Esophagus muscularis mucosa (tissue), 4 donors: ENCODE measurements at places on chromosomes 3 and 15. TPM values are rescaled to one million over a fixed set of nuclear protein-coding genes. Genes with fewer than 3 reads are reported as not detected.

Gene SLC12A1
- total RNA-seq, result not detected

DNA sequence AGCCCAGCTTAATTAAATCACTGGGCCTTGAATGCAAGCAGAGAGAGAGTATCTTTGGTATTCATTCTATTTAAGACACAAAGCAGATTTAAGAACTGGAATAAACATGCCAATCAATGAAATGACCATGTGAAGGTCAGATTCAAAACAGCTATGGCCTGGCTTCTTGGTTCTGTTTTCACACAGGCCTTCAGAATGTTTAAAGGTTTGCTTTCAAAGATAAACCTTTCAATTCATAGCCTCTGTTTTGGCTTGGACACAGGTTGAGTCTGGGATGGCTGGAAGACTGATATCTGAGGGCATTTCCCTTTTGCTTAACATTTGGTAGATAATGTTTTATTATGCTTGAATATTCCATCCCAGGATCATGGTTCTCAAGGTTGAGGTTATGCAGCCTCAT lies 244.4 kb upstream of the KBTBD8 start:
- DNase-seq, result no peak

DNA sequence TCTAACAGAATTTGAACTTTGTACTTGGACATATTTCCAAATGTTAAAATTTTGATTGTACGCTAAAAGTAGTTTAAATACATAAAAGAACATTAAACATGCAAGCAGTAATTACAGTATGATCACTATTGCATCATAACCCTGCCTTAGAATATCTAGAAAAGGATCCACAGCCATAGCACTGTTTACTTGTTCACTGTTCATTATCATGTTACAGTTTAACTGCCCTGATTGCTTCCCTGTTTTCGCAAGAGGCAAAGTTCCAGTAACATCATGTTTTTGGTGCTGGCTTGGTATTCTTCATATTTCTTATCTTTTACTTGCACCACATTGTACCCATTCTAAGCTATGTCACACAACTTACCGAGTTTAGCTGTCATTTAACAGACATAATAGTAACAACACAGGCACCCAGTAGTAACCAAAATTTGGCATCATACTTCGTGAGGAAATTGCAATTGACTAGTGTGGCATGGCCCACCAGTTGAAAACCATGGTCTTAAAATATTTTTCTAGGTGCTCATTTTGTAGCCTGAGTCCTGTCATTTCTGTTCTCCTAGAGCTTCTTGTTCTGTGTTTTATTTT lies 13.3 kb upstream of the TMEM87A start:
- no peak for DNase-seq

- DNase-seq, result no peak
Observed at GRCh38 chr3:145190761-145191160, 970.2 kb downstream of the PLOD2 start.

- DNase-seq, result no peak
Observed at GRCh38 chr15:58762285-58762684, 8.8 kb upstream of the MINDY2 start.
